HS-27A (cell line): ENCODE measurements at places on chromosomes 4 and X.

DNA sequence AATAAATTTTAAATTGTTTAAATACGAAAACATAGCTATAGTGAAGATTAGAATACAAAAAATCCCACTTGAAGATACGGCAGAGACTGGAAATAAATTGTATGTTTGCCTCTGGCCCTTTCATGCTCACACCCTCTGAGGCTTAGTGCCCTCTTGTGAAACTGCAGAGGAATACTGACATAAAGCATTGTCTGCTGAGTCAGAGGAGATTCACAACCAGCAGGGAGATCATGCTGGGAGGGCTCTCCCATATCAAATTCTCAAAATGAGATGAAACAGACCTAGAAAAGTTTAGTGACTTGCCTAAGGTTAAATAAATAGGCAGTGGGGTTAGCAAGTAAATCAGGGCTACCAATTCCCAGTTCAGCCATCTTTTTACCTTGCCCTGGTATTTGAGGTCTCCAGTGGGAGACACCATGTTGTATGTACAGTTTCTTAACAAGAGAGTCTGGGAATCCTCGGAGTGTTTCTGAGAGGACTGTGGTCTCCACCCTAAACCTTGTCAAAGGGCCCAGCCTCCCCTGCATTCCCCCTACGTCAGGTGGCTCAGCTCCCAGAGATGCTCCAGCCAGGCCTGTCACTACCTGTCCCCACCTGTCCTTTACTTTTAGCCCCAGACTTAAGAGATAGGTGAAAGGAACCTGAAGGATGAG, 581.4 kb upstream of the DIPK2B start:
- DNase-seq = no peak

- DNase-seq = no peak
Measured at GRCh38 chr4:162985131-162985530, 181.6 kb downstream of the NAF1 start.

- no peak for DNase-seq
Measured at GRCh38 chr4:121199742-121200561, 35.8 kb upstream of the TNIP3 start.

DNA sequence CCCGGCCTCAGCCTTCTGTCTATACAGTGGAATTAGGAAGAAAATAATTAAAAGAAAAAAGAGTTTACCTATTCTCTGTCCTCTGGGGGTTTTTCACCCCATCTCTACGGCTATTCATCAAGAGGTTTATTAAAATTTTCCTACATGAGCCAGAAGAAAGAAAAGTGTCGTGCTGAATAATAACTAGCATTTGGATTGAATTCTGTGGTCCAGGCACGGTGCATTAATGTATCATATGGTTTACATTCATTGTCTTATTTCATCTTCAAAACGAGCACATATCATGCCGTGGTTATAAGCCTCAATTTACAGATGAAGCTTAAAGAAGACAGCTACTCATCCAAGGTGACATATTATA, 5.4 kb upstream of the NAA15 start:
- no peak for DNase-seq

- DNase-seq = no peak
Measured at GRCh38 chr4:120844528-120844921, 78.0 kb downstream of the PRDM5 start.

DNA sequence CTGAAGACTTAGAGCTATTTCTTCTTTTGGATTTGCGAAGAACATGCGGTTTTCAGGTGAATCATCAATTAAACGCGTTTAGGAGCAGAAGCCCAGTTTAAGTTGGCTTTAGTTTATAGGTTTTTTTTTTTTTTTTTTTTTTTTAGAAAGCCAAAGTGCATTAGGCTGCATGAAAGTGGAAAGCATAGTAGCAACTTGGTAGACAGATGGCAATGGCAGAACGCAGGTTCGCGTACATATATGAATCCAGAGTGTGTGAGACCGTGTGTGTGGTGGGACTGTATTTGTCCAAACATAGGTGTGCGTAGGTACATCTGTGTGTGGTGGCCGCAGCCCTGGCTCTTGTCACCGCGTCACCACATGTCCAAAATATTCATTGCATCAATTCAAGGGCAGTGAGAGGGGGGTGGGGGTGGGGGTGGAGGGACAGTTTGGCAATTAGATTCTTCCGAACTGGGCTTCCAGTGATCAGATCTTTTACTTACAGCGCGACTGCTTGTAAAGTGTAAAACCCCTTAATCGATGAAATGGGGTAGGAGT, 901 bp downstream of the JADE1 start:
- no peak for DNase-seq

GRCh38 chr4:180741703-180742102, 1501.5 kb upstream of the TENM3 start:
- no peak for DNase-seq

GRCh38 chr4:65954416-65954815, 284.1 kb upstream of the EPHA5 start:
- no peak for DNase-seq

GRCh38 chr4:167222099-167222498, 12.2 kb downstream of the SPOCK3 start:
- no peak for DNase-seq

- no peak for DNase-seq
Measured at GRCh38 chr4:63728480-63729177, 680.6 kb downstream of the TECRL start.

GRCh38 chr4:122150931-122151330, 1.2 kb upstream of the BLTP1 start:
- no peak for DNase-seq

DNA sequence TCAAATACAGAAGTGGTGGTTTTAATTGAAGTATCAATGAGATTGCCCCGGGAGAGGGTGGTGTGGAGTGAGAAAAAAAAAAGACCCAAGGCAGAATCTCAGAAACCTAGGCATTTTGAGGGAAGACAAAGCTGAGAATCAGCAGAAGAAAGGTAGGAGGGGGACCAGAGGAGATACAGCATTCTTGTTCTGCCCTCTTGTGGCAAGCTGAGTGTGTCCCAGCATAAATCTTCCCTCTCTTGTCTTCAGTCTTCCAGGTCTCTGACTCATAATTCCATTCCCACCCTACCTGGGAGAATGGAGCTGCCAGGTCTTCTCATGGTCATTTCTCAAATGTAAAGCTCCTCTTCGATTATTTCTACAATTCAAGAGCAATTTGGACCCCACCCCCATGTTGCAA, 32.7 kb upstream of the MAGED1 start:
- DNase-seq = no peak

- no peak for DNase-seq
Measured at GRCh38 chr4:101191302-101192098, 155.8 kb downstream of the PPP3CA start.

- no peak for DNase-seq
Measured at GRCh38 chr4:205097-205756, 80.9 kb downstream of the ZNF718 start.

DNA sequence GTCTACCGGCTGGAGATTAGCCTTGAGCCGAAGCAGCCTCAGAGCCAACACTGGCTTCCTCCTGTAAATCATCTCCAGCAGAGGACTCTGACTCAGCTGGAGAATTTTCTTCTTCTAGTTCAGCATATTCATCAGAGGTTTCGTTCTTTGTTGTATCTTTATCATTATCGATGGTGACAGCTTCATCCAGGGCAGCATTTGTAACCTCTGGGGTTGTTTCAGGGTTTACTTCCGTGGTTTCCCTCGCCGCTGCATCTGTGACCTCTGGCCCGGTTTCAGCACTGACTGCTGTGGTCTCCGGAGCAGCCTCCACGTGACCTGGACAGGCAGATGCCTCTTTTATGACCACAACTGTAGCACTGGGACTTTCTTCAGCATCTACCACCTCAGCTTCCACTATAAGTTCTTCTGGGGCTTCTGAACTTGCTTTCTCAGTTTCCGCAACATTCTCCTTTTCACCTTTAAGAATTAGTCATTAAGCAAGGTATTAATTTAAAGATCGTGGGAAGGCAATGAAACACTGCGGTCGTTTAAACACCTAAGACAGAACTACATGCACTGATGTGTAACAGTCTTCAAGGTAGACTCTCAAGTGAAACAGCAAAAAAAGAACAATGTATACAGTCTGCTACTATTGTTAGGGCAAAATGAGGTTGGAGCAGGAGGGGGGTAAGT, 13.3 kb downstream of the MGARP start:
- no peak for DNase-seq

GRCh38 chr4:169707958-169708643, 49.6 kb downstream of the HPF1 start:
- no peak for DNase-seq

- no peak for DNase-seq
Measured at GRCh38 chr4:22910200-22910599, 217.5 kb downstream of the GBA3 start.

DNA sequence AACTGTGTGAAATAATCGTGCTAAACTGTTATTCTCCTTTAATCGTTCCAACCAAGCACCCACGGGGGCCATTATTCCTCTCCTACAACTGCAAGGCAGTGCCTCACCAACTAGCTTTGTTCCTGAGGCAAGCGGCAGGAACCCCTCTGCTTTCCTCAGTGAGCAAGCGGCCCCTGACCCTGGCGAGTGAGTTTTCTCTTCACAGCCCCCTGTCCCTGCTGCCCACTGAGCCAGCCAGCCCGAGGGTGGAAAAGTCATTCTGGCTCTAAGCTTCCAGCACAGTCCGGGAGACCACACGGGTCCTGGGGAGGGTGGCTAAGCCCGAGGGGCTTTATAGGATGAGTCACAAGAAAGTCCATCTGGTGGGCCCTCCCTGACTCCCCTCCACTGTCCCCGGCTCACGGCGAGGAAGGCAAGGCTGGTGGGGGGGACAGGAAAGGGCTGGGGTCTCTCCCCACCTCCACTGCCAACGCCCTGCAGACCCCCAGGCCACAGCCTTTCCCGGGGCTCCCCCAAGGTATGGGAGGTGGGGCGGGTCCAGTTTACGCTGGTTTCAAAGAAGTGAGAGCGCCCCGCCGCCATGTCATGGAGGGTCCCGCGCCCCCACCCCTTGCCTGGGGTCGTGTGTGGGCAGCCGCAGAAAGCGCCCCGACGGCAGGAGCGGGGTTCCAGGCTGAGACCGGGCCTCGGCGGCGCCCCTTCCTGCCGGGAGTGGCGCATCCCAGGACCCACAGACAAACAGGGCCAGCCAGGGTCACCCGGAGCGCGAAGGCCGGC, 45.0 kb downstream of the CPLX1 start:
- no peak for DNase-seq

- no peak for DNase-seq
Measured at GRCh38 chr4:87499403-87500091, 29.6 kb downstream of the SPARCL1 start.

DNA sequence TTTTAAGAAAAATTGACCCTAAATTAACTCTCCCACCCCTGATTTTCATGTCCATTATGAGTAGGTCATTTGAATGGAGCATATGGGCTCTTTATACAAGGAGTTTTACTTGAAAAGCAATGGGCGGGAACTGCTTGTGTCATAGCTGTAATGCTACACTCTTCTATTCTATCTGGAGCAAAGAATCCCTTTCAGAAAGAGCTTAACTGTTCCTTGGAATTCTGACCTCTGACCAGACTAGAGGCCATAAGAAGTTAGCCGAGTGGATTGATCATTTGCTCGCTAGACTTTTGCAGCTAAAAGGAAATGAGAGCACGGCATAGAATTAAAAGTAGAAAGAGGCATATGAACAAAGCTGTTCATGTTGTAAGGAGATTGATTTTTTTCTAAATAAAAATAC, 79.1 kb downstream of the DOCK11 start:
- DNase-seq = no peak

GRCh38 chr4:153649572-153649991, 34.5 kb upstream of the TLR2 start:
- DNase-seq = no peak

DNA sequence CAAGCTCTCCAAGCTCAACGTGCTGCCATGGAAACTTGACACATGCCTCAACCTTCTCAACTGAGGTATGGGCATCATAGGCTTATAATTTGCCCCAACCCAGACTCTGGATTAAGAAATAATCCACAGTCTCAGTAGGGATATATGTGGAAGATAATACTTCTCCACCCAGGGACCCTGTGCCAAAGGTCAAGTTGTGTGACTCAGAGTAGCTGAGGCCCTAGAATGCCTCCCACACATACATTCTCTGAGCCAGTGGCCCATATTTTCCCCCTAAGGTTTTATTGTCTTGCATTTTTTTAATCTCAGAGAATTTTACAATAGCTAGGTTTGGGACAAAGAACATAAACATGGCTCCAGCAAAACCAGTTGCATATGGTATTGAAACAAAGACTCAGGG, 283.1 kb downstream of the IDS start:
- no peak for DNase-seq

DNA sequence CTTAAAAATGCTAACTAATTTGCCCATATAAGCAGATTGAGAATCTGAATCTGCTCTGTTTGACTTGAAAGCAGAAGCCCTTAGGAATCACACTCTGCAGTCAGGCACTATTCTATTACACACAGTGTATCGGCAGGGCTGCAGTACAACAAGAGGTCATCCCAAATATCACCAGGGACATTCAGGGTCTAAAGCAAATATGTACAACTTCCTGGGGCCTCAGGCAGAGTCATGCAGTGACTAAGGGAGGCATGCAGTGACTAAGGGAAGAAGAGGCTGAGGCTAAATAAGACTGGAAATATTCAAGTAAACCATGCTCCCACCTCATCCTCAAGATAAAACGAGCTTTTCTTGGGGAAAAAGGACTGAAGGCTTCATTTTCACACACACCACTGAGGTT, 20.9 kb downstream of the MAPK10 start:
- DNase-seq = peak; percentile 84

GRCh38 chr4:86223472-86223871, 136.4 kb downstream of the MAPK10 start:
- DNase-seq = peak; percentile 20

- no peak for DNase-seq
Measured at GRCh38 chr4:184448821-184449220, 25.5 kb downstream of the IRF2 start.

GRCh38 chrX:35919536-35920309, at the start of gene CFAP47:
CFAP47 (plus strand) TSS chrX:35919734; CDS start chrX:35919800, 66 bp downstream.
- no peak for DNase-seq

- DNase-seq = no peak
Measured at GRCh38 chrX:121110536-121110935, 63.1 kb downstream of the GLUD2 start.

DNA sequence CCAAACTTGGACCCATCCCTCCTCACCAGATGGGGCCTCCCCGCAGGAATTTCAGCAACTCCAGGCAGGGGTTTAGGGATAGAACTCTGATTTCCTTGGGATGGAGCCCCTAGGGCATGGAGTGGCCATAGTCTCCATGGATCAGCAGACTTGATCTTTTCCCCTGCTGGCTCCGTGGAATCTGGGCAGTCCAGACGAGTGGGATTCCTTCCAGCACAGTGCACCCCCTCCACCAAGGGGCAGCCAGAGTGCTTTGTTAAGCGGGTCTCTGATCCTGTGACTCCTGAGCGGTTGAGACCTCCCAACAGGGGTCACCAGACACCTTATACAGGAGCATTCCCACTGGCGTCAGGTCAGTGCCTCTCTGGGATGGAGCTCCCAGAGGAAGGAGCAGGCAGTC, 40.4 kb downstream of the ENPP6 start:
- no peak for DNase-seq

GRCh38 chrX:43808231-43808630, 74.0 kb downstream of the MAOB start:
- no peak for DNase-seq

- DNase-seq = no peak
Measured at GRCh38 chr4:105923497-105924238, 28.4 kb downstream of the NPNT start.
